Urinary bladder (tissue), 4 donors: ENCODE measurements at places on chromosomes 3 and 15.

DNA sequence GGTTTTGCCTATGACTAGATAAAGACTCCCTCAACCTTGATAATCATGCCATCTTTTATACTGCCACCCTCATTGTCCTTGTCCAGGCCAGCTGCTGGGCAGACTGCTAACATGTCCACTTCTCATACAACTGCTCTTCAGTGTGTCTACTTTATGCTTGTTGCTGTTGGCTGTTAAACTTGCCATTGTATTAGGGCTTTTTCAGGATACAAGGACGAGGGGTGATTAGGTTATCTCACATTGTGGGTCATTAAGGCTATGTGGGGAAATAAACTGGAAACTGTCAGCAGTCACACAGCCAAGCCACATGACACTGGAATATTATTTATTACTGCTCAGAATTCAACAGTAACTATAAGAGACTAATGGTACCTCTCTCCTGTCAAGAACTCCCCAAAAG, 36.1 kb downstream of the STARD9 start:
- DNase-seq, result no peak

DNA sequence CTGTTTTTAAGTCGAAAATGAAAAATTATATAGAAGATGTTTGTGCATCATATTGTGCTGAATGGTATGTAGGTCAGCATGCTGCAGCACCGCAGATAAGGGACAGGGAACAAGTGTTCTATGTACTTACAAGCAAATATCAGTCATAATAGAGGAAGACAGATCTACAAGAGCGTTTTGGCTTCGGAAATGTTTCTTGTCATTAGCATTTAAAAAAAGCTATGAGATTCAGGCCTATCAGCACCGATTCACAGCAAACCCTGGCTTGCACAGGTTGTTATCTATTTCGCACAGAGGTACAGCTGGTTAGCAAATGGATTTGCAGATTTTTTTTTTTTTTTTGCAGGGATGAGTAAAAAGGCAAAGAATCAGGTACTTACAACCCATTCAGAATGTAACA, 204.2 kb upstream of the TBC1D5 start:
- no peak for DNase-seq

GRCh38 chr15:75952525-75952924, 48.8 kb downstream of the FBXO22 start:
- DNase-seq, result no peak

DNA sequence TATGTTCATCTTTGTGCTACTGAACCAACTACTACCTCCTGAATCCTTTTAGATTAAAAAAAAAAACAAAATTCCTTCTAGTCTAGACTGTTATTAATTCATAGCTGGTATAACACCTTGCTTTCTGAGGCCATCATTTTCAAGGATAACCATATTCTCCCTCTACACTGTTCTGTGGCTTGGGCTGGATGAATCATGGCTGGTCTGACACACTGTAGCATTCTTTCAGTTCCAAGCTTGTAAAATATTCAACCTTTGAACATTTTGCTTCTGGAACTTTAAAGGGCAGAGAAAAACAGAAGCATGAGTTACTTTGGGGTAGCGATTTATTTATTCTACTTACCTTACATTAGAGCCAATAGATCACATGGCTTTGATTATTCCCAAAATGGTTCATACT, 7.6 kb downstream of the HSPBAP1 start:
- DNase-seq, result no peak

DNA sequence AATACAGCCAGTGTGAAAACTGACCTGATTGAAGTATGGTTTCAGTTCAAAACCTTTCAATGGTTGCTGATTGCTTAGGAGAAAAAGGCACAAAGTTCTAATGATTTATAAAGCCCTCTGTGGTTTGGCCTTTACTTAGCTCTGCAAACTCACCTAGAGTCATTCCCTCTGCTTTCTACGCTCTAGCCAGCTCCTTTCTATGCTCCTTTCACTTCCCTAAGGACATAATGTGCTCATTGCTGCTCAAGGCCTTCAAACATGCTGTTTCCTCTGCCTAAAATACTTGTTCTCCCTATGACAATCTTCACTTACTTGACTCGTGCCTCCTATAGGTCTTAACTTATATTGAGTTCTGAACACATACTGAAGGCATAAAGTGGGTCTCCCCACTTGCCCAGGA, 19.0 kb downstream of the RPL39L start:
- DNase-seq, result no peak

DNA sequence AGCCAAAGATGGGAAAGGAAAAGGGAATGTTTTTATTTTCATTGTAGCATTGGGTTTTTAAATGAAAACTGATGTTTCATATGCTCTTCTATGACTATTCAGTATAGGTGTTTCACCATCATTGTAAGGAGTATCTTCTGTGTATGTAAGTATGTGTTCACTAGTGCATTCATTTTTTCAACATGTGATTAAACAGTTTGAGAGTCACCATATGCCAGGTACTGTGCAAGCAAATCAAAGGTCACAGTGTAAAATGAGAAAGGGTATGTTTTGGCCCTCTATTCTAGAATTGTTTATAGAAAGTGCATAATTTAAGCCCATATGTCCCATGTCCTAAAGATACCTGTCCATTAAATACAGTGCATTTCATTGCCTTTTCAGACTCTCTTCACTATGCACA, 207.2 kb downstream of the ZBTB20 start:
- DNase-seq, result no peak

- no peak for DNase-seq
Measured at GRCh38 chr3:31955581-31955980, 25.5 kb downstream of the OSBPL10 start.

GRCh38 chr15:64023220-64023619, 23.1 kb downstream of the DAPK2 start:
- no peak for DNase-seq

DNA sequence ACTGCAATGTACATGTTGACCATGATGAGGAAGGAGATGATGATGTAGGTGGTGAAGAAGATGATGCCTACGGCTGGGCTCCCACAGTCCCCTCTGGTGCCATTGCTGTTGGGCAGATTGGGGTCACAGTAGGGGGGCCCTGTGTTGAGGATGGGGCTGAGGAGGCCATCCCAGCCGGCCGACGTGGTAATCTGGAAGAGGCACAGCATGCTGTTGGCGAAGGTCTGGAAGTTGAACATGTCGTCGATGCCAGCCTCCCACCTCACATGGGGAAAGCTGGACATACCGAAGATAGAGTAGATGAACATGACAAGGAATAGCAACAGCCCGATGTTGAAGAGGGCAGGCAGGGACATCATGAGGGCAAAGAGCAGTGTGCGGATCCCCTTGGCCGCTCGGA, 48.6 kb upstream of the SCN5A start:
- no peak for DNase-seq

DNA sequence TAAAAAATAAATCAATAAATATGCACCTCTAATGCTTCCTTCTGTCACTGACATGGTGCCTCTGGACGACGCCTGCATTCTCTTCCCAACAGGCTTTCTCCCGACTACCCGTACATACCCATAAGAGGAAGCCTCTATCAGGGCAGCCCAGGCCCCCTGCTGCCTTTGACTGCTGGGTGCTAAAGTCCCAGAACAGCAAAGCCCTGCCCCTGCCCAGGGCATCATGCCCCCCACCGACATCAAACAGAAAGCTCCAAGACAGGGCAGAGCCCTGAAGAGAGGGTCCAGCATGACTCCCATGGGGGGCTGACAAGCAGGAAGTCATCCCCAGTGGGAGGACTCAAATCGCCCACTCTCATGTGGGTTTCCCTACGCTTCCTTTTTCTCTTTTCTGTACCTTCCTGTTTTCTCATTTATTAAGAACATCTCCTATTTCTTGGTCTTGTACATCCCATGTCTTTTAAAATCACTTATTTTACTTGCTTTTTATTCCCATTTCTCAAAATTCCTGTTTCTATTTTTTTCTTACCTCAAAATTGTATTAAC, 23.4 kb downstream of the XPC start:
- DNase-seq, result no peak

GRCh38 chr15:45187894-45188830, at the start of gene SHF:
Gene SHF (minus strand): TSS chr15:45187966. CDS start chr15:45187951, 15 bp downstream.
- no peak for DNase-seq

DNA sequence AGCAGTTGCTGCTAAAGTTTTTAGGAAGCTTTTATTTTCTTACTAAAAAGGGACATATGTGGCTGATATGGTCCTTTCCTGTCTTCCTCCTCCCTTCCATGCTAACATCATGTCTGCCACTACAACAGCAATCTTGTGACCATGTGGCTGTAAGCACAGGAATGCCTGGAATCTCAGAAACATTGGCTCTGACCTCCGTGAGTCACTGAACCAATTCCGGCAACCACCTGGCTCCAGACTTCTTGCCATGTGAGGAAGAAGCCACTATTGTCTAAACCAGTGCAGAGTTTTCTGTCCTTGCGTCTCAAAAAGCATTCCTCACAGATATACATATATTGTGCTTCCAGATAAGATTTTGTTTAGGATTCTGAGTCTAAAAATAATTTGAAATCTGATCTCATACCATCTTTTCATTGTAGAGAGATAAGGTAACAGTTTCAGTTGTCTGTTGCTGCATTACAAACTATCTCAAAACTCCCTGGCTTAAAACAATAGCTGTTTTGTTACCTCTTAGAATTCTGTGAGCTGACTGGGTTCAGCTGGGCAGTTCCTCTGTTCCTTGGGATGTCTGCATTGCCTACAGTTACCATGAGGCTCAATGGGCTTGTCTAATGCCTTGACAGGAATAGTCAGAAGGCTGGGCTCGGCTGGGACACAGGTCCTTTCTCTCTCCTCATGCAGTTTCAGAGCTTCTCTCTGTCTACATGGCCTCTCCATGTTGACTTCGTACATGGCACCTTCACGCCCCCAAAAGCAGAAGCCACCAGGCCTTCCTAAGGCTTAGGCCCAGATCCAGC, 77.3 kb upstream of the MAGI1 start:
- DNase-seq, result no peak

GRCh38 chr3:53195602-53196574, 34.9 kb downstream of the PRKCD start:
- no peak for DNase-seq

DNA sequence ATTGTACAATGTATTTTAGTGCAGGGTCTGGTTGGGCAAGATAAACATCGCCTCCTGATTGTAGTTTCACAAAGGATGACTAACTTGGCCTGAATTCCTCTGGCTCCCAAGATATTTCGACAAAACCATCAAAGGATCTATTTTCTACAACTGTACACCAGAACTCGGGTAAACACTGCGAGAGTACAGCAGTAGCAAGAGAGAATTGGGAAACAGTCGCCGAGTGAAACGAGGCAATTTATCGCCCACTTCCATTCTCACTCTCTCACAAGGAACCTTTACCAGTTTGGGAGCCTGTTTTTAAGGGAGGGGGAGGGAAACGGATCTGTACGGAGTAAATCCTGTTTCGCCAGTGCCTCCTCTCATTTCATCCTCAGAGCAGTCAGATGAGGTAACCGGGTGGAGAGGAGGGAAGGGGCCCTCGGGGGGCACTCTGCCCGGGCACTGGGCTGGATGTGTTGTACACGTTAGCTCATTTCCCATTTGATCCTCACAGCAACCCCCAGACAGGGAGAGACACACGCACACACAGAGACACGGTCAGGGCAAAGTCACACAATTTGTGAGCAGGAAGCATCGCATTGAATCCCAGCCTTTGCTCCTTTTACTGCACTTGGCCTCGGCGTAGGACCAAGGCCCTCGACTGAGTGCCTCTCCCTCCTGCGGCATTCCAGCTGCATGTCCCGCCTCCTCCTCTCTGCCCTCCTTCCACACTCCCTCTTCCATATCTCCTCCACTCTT, 120.1 kb downstream of the LIPC start:
- DNase-seq, result no peak

DNA sequence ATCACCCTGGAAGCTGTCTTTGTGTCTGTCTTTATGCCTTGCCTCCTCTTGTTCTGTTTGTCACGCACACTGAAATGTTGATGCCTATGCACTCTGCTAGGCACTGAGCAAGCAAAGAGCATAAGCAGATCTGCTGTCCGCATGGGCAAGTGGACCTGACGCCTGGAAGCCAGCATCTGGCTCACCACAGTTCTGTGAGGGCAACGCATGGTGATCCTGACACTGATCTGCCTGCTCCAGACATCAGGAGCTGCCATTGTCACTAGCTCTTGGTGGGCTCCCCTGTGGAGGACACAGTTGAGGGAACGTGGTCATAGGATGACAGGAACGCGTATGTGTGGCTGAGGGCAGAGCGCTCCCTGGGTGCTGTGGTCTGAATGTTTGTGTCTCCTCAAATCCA, 234.6 kb downstream of the ADAMTS17 start:
- no peak for DNase-seq

- DNase-seq, result no peak
Measured at GRCh38 chr15:31528846-31529245, 202.2 kb downstream of the KLF13 start.

DNA sequence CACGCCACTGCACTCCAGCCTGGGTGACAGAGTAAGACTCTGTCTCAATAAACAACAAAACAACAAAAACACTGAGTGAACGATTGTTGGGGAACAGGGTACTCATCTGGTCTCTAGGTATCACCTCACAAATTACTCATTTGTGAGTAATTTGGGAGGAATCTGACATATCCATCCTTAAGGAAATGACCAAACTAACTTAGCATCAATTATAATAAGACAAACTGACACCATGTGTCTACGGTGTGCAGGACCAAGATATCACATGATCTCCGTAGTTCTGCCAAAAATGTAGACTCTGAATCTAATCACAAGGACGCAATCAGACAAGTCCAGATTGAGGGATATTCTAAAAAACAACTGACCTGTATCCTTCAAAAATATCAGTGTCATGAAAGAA, 12.0 kb upstream of the DAPK2 start:
- DNase-seq, result no peak

DNA sequence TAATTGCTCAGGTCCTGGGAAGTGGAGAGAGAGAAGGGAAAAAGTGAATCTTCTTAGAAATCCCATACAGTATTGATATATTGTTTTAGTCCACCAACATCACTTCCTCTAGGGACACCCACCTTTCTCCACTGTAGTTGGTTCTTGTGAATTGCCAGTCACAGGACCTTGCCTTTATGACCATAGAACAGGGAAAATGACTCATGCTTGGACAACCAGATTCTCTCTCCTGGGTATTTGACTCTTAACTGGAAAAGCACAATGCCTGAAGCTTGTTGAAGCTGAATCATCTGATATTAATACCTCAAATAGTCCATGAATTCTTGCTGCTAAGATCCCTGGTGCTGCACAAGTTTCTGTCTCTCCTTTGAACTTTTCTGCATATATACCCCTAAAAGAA, 32.5 kb upstream of the DCLK3 start:
- DNase-seq, result no peak

- no peak for DNase-seq
Measured at GRCh38 chr15:67570875-67571647, 28.6 kb downstream of the MAP2K5 start.

DNA sequence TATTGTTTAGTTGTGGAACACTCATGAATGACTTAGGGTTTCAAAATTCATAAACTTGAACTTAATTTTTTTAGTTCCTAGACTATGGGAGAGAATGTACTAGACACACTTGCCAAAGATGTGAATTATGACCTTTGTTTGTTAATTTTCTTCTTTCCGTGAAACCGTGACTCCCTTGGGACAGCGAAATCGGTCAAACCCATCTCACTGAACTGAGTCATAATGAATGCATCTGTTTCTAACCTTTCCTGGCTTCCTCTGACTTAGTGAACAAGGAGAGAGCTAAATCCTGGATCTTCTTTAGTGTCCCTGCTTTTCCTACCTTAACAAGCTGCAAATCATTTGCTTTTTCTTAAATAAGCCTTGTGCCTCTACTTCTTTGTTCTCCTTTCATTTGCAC, 85.5 kb downstream of the LARS2 start:
- no peak for DNase-seq
